NCI-H526 treated with DMSO at 0.1 percent for 48 hours (cell line): ENCODE measurements at places on chromosomes 16 and 17.

GRCh38 chr17:2438823-2439222, 38.0 kb upstream of the MNT start:
- no peak for DNase-seq

DNA sequence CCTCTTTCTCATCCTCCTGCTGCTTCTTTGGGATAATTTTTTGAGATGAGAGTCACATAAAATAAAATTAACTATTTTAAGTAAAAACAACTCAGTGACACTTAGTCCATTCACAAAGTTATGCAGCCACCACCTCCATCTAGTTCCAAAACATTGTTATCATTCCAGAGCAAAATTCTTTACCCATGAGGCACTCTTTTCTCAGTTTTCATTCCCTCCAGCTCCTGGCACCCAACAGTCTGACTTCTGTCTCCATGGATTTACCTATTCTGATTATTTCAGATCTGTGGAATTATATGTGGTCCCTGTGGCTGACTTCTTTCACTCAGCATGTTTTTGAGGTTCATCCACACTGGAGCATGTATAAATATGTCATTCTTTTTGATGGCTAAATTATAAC, 239.9 kb upstream of the DYNLRB2 start:
- DNase-seq = no peak

DNA sequence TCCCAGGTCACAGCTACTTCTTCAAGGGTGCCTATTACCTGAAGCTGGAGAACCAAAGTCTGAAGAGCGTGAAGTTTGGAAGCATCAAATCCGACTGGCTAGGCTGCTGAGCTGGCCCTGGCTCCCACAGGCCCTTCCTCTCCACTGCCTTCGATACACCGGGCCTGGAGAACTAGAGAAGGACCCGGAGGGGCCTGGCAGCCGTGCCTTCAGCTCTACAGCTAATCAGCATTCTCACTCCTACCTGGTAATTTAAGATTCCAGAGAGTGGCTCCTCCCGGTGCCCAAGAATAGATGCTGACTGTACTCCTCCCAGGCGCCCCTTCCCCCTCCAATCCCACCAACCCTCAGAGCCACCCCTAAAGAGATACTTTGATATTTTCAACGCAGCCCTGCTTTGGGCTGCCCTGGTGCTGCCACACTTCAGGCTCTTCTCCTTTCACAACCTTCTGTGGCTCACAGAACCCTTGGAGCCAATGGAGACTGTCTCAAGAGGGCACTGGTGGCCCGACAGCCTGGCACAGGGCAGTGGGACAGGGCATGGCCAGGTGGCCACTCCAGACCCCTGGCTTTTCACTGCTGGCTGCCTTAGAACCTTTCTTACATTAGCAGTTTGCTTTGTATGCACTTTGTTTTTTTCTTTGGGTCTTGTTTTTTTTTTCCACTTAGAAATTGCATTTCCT, 3.4 kb upstream of the LPCAT2 start:
- DNase-seq = no peak

DNA sequence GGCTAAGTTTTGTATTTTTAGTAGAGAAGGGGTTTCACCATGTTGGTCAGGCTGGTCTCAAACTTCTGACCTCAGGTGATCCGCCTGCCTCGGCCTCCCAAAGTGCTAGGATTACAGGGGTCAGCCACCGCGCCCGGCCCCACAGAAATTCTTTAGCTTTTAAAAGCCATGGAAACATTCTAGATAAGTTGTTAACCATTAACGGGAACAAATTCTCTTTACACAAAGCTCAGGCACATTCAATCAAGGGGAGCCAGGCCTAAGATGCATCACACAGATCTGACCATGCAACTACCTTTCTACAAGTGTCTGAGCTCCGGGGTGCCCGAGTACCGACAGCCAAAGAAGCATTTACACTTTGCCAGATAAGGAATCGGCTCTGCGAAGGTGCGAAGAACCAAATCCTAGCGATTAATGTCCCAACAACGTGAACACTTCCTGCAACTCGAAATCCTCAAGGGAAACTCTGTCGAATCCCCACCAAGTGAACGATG, 1.0 kb downstream of the EMC8 start:
- DNase-seq = no peak

- DNase-seq = no peak
Observed at GRCh38 chr16:892006-892405, 78.8 kb downstream of the LMF1 start.

GRCh38 chr17:47866941-47867340, 16.0 kb upstream of the SP6 start:
- no peak for DNase-seq

DNA sequence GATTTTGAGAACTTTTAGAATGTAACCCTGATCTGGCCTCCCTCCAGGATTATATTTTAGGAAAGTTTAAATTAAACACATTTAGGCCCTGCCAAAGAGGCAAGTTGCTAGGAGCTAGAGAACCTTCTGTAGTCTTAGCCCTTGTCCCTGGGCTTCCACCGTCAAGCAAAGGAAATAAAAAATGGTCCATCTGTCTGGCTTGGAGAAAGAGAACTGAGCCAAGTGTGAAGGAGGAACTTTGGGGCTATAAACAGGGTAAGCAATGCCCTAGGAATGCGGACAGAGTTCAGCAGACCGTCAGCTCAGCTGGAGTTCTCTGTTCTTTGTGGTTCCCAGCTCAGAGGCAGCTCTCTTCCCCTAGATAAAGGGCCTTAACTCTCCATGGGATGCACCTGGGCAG, 29.6 kb downstream of the RCVRN start:
- no peak for DNase-seq

DNA sequence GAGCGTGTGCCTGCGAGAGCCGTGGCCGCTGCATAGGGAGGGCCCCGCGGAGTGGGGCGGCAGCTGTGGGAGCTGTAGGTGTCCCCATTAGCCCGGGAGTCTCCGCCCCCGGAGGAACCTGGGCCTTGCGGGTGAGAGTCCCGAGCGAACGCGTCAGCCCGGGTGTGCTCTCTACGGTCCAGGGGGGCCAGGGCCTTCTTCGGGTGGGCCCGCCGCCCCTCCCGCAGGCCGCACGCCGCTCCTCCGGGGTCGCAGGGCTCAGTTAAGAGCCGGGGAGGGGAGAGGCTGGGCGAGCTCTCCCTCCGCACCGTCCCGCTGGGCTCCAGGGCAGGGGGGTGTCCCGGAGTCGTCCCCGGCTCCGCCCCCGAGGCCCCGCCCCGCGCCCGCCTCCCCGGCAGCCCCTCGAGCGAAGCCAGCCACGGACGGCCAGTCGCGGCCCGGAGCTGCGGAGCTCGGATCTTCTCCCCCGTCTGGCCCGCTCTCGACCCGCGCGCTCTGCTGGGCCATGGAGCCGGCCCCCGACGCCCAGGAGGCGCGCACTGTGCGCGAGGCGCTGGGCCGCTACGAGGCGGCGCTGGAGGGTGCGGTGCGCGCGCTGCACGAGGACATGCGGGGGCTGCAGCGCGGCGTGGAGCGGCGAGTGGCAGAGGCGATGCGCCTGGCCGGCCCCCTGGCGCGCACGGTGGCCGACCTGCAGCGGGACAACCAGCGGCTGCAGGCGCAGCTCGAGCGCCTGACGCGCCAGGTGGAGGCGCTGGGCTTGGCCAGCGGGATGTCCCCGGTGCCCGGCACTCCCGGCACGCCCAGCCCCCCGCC, at the start of gene SMTNL2:
TSS of gene SMTNL2 (plus strand) at position 429 of the 816 bp plus-strand sequence. CDS start at position 506, 77 bp downstream.
- DNase-seq = no peak

DNA sequence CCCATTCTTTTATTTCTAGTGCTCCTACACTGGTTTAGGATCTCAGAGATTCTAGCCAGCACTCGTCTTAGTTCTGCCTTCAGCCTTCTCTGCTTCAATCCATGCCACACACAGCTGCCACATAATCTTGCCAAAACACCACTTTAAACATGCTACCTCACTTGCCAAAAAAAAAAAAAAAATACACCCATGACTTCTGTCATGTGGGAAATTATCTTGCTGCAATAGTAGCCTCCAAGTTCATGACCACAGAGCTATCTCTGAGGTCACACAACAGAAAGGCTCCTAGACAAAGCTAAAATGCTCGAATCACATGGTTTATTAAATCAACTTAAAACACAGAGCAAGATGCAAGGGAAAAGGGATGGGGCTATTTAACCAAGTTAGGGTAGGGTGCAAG, 18.1 kb downstream of the FZD2 start:
- no peak for DNase-seq

DNA sequence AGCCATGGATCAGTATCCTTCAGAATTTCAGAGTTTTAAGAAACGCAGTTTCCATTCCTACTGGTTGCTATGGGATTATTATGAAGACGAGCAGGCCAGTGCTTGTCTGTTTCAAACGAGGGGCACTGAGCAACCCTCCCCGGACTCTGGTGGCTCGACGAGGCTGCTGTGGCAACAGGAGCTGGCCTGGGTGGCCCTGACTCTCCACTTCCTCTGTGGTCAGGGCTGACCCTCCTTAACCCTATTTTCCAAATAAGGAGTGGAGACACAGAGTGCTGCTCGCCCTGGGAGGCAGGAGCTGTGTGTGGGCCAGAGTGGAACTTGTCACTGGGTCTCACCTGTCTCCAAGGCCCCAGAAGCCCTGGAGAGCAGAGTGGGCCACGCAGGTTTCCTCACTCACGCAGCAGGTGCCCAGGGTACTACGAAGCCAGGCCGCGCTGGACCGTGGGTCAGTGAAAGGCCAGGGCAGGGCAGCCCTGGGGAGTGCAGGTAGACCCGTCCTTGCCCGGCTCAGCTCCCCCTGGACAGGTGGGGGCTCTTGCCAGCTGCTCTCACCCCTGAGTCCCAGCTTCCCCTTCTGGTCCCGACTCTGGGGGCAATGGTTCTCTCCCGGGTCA, 3.3 kb downstream of the GALNS start:
- no peak for DNase-seq

GRCh38 chr16:1009358-1010150, 28.0 kb downstream of the SOX8 start:
- no peak for DNase-seq

GRCh38 chr16:22262460-22262859, 34.7 kb upstream of the POLR3E start:
- no peak for DNase-seq

DNA sequence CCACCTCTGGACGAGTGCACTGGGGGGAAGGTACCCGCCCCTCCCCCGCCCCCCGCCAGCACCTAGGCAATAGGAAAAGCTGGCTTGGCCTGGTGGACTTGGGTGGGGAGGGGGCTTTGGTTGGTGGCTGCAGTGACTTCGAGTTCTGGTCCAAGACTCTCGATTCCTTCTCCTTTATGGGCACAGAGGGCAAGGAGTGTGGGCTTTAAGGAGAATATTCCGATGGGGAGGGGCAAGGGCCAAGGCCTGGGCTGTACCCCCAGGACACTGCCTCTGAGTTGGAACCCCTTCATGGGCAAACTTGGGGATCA, 409 bp downstream of the ACSF2 start:
- DNase-seq = no peak

- no peak for DNase-seq
Observed at GRCh38 chr16:69727916-69728270, 1.5 kb upstream of the NQO1 start.
